Globus pallidus (tissue), 1 donor: ENCODE measurements at places on chromosomes 3 and 15.

- peak; percentile 76 for DNase-seq
Measured at GRCh38 chr15:91271565-91272153, 171.6 kb downstream of the SV2B start.

GRCh38 chr3:196619223-196619622 is 20.3 kb upstream of the NRROS start:
- DNase-seq: no peak

- DNase-seq: no peak
Measured at GRCh38 chr15:45473068-45473467, 49.5 kb downstream of the SLC30A4 start.

- DNase-seq: no peak
Measured at GRCh38 chr3:157939166-157939565, 167.1 kb downstream of the SHOX2 start.

- DNase-seq: no peak
Measured at GRCh38 chr15:42375941-42376340, 16.6 kb downstream of the CAPN3 start.

GRCh38 chr3:151264605-151265004 is 13.7 kb downstream of the P2RY14 start:
- no peak for DNase-seq

- DNase-seq: no peak
Measured at GRCh38 chr3:144181062-144181461, 209.4 kb downstream of the DIPK2A start.

- DNase-seq: no peak
Measured at GRCh38 chr3:55615039-55615693, 128.1 kb upstream of the WNT5A start.

- DNase-seq: no peak
Measured at GRCh38 chr3:169669816-169670215, 6.3 kb upstream of the MECOM start.

DNA sequence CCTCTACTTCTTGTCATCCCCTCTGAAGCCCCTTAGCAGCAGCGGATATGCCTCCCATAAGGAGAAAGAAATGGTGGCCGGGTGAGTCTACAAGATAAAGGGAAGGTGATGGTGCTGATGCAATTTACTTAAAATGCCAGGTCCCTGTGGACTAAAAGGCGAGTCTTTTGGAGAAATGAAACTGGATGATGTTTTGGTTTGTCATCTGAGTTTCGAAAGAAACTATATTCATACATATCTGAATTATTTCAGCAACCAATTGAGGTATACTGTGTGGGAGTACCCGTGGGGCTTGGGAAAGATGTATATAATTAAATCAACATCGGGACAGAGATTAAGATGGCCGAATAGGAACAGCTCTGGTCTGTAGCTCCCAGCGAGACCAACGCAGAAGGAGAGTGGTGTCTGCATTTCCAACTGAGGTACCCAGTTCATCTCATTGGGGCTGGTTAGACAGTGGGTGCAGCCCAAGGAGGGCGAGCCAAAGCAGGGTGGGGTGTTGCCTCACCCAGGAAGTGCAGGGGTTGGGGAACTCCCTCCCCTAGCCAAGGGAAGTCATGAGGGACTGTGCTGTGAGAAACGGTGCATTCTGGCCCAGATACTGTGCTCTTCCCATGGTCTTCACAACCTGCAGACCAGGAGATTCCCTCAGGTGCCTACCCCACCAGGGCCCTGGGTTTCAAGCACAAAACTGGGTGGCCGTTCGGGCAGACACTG is 210.6 kb upstream of the CHRM5 start:
- DNase-seq: no peak

GRCh38 chr3:159866201-159866746 is 122.4 kb upstream of the IL12A start:
- DNase-seq: no peak

DNA sequence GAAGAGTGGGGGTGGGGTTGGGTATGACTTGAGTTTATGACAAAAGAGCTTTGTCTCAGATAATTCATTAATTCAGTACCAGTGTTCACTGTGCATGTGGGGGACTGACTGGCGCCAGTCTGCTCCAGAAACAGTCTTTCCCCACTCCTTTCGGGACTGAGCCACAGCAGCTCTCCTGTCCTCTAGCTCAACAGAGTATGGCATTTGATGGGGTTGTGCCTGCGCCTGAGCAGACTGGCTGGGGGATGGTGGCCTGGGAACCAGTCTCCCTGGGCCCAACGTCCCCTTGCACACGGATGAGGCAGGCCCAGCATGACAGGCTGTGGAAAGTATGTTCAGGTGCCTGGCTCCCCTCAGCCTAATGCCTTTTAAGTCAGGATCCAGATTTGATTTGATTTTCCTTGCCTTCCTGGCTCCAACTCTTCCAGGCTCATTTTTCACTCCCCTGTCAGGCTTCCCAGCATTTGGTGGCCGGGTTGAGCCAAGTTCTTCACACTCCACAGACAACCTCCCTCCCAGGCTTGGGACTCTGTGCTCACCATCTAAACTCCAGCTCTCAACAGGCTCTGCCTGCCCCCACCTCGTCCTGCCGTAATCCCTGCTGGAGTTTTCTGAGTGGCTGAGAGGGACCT is 105.0 kb downstream of the MYLK start:
- DNase-seq: peak; percentile 71

DNA sequence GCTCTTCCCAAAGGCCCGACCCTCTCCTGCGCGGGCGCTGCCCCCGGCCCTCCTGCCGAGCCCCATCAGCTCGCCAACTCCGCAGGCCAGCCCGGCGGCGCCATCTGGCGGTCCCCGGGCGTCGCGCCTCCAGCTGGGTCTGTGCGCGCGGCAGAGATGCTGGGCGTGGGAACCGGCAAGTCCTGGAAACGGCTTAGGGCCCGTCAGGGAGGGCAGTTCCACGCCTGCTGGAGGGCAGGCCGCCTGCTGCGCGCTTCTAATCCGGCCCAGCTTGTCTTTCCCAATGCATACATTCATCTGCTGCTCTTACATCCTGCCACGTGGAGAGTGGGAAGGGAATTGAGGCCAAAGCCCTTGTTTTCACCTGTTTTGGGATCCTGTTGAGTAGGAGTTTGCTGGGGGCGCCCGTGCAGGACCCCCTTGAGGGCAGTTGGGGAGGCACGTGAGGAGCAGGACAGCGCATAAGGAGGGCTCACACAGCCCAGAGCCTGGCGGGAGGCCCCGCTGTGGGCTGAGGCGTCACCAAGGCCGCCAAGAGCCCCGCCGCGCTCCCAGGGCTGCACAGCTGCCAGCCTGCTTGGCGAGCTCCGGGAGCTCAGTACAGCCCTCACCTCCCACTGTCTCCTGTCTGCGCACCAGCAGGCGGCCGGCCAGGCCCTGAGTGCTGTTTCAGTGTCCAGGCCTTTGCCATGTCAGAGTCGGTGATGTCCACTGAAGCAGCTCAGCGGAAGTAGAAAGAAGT is 165.6 kb downstream of the NSMCE3 start:
- peak; percentile 77 for DNase-seq

GRCh38 chr3:177150970-177151627 is 46.2 kb downstream of the TBL1XR1 start:
- no peak for DNase-seq

- DNase-seq: no peak
Measured at GRCh38 chr3:41258239-41258800, 59.0 kb downstream of the CTNNB1 start.

GRCh38 chr3:177362626-177363025 is 165.3 kb upstream of the TBL1XR1 start:
- DNase-seq: no peak
